ENCODE measurements at places on chromosomes 5 and 9.

DNA sequence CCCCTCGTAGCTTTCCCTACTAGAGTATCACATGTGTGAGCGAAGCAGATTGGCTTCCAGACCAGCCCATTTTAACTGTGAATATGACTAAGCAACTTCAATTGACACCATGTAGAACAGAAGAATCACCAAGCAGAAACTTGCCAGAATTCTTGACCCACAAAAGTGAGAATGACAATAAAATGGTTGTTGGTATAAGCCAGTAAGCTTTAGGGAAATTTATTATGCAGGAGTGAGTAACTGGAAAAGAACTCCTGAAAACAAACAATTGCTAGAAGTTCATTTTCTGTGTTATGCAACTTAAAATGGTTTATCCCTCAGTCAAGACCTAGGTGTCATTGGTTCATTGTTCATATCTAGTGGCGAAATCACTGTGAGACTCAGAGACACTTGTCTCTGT lies 303.1 kb downstream of the DMRT2 start:
- DNase-seq: no peak

DNA sequence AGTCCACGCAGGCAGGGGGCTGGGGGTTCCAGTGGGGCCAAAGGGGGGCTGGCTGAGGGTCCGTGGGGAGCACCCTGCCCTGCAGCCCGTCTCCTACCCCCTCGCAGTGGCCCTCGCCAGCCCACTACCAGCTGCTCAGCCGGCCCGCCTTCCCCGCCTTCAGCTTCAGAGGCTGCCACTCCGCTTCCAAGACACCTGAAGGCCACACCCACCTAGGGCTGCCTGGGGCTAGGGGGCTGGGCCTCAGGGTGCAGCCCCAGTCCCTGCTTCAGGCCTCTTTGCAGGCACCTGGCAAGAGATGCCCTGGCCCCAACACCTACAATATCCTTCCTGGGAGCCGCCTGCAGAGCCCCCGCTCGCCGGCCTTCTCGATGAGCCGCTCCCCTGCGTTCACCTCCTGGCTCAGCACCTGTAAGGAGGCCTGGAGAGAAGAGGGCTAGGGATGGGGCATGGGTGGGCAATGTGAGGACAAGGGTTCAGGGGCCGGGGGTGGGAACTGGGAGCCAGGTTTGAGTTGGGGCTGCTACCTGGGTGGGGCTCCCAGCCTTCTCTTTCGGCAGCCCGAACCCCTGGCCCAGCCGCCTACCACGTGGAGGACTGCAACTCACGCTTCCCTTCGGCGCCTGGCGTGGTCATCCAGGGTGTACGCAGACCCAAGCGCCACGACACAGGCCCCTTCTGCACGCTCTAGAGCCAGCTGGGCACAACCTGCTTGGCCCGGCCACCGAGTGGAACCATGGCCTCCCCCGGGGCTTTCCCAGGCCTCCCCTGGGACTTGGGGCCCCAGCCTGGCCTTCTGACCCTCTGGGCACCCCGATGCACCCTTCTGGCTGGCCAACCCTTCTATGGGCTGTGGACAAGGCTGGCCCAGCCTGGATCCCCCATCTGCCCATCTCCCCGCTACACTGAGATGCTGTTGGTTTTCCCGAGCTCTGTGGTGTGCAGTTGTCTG lies 1.7 kb downstream of the STPG3 start:
- no peak for DNase-seq

GRCh38 chr5:28499766-28500290 lies 1461.4 kb upstream of the CDH9 start:
- DNase-seq: no peak

GRCh38 chr5:73030995-73031394 lies 75.2 kb downstream of the FCHO2 start:
- DNase-seq: no peak

DNA sequence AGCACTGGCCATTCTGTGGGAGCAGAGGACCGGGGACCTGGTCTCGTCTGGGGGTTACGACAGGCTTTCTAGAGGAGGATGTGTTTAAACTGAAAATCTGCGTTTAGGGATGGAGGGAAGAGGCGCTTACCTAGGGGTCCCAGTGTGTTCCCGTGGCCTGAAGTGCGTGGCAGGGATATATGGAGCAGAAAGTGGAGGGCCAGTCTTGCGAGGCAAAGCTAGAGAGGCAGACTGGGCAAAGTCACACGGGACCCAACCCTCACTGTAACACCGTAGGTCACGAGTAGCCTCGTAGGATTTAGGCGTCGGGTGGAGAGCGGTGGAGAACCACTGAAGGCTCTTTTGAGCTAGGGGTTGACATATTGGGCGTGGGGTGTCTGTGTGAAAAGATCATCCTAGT lies 32.8 kb upstream of the POMT1 start:
- DNase-seq: no peak

DNA sequence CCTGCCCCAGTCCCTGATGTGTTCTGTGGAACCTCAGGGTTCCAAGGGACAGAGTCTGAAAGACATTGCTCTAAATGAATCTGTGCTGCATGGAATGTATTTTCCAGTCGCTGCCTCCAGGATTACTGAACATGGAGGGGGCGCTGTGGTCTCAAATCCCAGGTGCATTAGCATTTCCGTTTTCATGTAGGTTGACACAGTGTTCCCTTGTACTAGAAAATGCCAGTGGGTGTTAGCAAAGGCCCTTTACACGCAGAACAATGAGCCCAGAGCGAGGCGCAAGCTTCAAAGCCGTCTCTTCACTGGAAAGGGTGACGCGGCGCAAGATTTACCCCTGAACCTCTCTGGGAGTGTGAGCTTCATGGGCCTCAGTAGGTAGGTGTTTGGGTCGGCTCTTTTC lies 308.3 kb downstream of the SLIT3 start:
- no peak for DNase-seq

DNA sequence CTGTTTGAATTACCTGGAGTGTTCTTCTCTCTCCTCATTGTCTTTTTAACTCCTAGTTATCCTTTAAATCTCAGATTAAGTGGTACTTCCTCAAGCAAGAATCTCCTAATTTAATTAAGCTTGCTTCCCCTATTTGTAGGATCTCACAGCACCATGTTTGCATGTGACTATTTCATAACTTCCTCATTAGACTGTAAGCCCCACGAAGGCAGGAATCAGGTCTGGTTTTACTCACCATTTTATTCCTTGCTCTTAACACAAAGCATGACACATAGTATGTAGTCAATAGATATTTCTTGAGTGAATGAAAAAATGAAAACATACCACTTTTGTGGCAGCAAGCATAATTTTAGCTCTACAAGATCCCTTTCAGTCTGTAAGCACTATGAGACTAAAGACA lies 1.3 kb upstream of the ERMP1 start:
- DNase-seq: no peak

DNA sequence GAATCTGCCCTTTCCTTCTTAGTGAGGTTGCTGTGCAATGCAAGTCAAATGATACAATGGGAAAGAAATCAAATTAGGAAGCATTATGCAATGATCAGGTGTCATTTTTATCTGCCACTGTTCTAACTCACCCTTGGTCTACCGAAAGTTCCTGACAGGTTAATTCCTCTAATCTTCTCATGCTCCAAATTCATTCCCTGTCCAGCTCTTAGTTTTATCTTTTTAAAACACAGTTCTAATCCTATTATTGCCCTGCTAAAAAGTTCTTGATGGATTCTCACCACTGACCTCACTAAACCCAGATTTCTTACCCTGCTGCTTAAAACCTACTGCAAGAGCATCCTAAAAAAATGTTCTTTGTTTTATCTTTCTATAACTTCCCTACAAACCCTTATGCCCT lies 1000.9 kb downstream of the CDH18 start:
- DNase-seq: no peak

- DNase-seq: no peak
Measured at GRCh38 chr9:105305856-105306255, 61.4 kb downstream of the SLC44A1 start.

GRCh38 chr9:123470121-123470782 lies 114.3 kb downstream of the CRB2 start:
- no peak for DNase-seq

DNA sequence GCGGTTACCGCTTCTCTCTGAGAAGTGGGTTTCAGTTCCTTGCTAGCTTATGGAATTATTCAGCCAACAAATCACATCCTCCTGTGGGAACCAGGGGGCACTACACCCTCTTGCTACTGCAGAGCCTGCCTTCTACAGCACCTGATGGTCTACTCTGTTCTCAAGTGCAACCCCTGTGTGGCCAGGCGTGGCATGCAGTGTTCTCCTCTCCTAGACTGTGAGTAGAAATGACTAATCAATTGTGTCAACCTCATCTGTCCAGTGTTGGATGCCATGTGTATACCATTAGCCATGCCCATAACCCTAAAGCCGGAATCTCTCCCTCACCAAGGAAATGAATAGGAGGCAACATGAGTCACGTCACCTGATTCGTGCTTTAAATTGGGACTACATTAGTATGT lies 117.2 kb upstream of the LIFR start:
- DNase-seq: no peak

GRCh38 chr5:41465493-41466171 lies 44.8 kb downstream of the PLCXD3 start:
- no peak for DNase-seq

GRCh38 chr9:109048822-109049221 lies 35.5 kb upstream of the CTNNAL1 start:
- no peak for DNase-seq

All from activated CD8-positive, alpha-beta memory T cell treated with anti-CD3 and anti-CD28 coated beads for 1 hour (primary cell).